Activated CD8-positive, alpha-beta memory T cell treated with anti-CD3 and anti-CD28 coated beads, Interleukin-2, amount 50 U/mL, for 4 hours (primary cell): ENCODE measurements at places on chromosomes 3 and 15.

GRCh38 chr15:65212097-65212496 lies 824 bp upstream of the CILP start:
- peak; percentile 26 for DNase-seq

GRCh38 chr3:196699749-196700148 lies 12.3 kb downstream of the CEP19 start:
- DNase-seq, result no peak

GRCh38 chr3:42720126-42720525 lies 17.5 kb upstream of the HHATL start:
- DNase-seq, result no peak

GRCh38 chr3:17954801-17955200 lies 212.4 kb upstream of the TBC1D5 start:
- DNase-seq, result no peak
